ENCODE measurements at places on chromosomes 3 and 15.

DNA sequence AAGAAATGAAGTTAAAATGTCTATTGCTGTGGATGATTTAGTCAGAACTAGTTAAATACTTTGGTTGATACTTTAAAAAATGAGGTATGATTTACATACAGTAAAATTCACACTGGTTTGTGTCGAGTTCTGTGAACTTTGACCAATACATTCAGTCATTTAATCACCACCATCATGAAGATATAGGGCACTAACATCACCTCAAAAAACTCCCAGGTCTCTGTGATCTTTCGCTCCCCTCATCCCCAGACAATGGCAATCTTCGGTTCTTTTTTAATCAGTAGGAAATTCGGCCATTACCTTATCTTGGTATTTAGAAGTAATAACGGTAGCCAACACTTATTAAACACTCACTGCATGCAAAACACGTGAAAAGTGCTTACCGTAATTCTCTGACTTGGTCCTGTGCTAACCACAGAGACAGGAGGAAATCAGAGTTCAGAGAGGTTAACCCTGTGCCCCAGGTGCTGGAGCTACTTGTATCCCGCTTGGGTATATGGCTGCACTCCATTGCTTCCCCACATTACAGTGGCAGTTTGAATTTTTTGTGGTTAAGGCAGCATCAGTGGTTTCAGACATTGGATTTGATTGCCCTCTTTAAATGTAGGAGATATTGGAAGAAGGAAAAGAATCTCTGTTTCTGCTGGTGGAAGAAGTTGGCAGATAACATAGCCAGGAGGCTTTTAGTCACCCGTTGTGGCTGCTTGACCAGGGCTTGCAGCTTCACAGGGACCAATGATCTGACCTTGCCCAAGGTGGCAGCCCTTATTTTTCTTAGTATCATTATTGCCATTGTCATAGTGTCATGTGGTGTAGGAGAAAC lies 4.2 kb downstream of the PLCL2 start:
- no peak for DNase-seq

- no peak for DNase-seq
These were observed 51.8 kb downstream of the SPRED1 start for GRCh38 chr15:38304481-38304880.

DNA sequence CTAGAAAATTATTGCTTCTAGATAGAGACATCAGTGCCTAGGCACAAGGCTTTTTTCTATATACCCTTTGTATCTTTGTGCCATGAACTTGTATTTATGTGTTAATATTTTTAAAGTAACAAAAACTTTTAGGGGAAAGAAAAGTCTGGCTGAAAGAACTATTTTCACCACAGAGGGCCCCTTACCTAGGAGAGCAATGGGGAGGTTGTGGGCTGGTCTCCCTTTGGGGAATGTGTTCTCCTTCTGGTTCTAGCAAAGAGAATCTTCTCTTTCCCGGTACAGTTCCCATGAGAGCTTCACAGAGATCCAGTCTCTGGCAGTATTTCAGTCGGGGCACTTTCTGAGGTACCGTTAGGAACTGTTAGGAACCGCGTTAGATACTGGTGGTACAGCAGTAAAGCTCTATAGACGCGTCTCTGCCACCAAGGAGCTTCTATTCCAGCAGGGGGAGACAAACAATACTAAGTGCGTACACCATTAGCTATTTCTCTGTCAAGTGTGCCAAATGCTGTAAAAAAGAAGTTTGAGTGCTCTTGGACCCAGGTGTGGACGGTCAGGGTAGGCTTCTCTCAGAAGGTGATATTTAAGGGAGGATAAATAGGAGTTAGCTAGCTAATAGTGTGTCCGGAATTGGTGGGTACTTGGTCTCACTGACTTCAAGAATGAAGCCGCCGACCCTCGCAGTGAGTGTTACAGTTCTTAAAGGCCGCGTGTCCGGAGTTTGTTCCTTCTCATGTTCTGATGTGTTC lies 4.6 kb upstream of the EPB42 start:
- peak; percentile 21 for DNase-seq

- DNase-seq, result no peak
These were observed 672 bp downstream of the AADAC start for GRCh38 chr3:151814588-151814987.

DNA sequence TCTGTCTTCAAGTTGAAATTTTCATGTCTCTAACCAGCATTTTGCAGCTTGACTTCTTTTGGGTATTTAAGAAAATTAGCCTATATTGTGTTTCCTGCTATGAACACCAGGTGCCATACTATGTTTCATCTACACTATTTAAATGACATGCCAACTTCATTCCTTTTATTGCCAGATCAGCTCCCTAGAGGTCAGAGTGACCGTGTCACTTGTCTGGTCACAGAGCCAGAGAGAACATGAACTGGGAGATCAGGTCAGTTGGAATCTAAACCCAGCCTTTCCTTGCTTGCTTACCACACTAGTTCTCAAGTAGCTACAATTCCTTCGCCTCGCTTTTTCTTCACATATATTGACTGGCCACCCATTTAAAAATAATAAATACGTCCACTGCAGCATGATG lies 87.6 kb downstream of the THBS1 start:
- DNase-seq, result no peak

- DNase-seq, result no peak
These were observed 197.3 kb upstream of the LINGO1 start for GRCh38 chr15:77830051-77830468.

DNA sequence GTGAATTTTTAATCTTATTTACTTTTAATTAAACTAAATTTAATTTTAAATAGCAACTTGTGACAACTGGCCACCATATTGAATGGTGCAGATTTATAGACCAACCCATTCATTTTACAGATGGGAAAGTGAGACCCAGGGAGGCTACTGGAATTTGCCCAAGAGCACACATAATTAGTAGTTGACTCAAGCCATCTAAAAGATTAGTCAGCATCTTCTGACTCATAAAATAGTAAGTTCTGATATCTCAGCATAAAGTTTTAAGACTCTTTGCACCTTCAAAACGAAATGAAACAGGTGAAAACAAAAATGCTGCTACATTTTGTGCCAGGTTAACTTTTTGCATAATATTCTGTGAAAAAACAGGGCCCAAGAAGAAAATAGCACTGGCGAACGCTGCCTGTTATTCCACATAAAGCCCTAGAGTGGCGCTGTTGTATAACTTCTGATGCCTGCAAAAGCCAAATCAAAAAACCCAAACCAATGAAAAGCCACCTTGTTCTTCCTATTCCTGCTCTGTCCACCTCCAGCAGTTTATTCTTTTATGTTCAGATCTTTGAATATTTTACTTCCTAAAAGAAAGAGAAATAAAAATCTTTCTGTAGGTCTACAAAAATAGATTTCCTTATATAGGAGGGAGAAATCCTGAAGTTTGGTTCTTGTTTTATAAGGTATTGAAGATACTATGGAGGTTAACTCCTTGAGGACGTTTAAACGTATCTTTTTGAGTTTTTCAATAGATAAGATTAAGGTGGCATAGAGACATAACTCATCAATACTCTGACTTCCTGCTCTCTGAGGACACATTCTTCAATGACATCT lies 62.8 kb downstream of the OTOL1 start:
- no peak for DNase-seq

DNA sequence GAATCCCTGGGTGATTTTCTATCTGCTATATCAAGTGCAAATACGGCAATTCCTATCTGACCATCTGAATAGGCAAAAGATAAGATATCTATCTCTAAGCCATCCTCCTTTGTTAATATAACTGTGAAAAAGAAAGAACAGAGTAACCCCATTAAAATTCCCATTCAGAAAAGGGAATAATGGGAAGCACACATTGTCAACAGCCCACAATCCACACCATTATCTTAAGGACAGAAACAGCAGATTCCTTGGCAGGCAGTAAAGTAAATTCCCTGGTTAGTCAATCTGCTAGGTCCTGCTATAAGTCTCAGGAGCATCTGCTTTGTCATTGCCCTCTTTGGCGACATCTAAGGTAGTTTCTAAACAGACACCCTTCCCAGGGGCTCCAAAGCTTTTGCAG lies 21.9 kb upstream of the NRG4 start:
- no peak for DNase-seq

- DNase-seq, result no peak
These were observed 76.7 kb downstream of the ARNT2 start for GRCh38 chr15:80480909-80481308.

GRCh38 chr3:171776839-171777583 lies 33.3 kb downstream of the PLD1 start:
- DNase-seq, result no peak

GRCh38 chr15:62887113-62887570 lies 155.4 kb upstream of the TPM1 start:
- no peak for DNase-seq

- no peak for DNase-seq
These were observed 24.4 kb upstream of the CYP11A1 start for GRCh38 chr15:74391582-74392450.

DNA sequence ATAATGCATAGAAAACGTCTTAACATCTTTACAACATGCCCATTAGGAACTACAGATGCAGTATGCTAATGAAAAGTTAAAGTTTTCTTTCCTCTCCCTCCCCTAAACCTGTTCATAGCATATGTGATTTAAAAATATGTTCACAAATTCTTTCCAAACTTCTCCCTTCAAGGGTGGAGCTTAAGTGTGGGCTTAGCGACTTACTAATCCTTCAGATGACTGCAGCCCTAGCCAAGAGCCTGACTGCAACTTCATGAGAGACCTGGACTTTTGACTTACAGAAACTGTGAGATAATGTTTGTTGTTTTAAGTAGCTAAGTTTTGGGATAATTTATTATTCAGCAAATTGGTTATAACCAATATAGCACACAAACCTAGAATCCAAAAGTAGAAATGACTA lies 22.0 kb upstream of the ANXA2 start:
- DNase-seq, result no peak

- DNase-seq, result peak; percentile 41
These were observed 188.7 kb upstream of the LINGO1 start for GRCh38 chr15:77821188-77821958.

DNA sequence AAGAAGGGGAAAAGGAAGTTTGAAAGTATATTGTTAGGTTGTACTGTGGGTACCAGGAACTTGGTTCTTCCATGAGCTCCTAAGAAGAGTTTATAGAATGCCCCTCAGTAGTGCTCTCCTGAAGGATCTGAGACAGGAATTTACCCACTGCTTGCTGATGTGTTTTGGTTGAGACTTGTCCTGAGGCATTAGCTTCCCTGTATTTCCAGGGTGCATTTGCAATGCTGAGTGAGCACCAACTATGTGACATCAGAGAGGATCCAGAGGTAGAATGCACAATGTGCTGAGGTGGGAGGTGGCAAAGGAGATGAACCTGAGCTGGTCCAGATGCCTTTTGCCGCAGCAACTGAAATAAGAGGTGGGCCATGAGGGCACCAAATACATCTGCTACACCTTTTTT lies 64.3 kb upstream of the LRRC3B start:
- DNase-seq, result no peak

- no peak for DNase-seq
These were observed 63.3 kb downstream of the ABTB1 start for GRCh38 chr3:127735767-127736693.
